Activated T-cell treated with anti-CD3 and anti-CD28 coated beads, Interleukin-2, amount 50 U/mL, for 4 hours (primary cell): ENCODE measurements at places on chromosomes 7 and 10.

DNA sequence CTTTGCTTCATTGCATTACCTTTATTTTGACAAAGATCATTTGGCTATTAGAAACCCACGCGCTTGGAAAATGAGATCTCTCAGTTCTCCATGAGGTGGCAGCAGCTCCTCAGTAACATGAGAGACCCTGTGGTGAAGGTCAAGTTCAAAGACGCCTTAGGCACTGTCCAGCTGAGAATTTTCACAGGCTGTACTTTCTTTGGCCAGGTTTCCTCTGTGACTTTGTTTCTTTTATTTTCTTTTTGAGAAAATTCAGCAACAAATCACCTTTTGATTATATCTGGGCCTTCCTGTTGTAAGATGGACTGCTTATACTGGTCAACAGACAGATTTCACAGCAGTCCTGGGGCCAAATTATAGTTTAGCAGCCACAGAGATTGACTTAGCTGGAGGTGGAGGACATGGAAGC, 54.5 kb downstream of the RAB18 start:
- DNase-seq = no peak

- DNase-seq = no peak
Measured at GRCh38 chr7:138460176-138460648, at the start of gene TRIM24. TSS of gene TRIM24 (plus strand) at chr7:138460259. CDS start at chr7:138460549, 290 bp downstream.

DNA sequence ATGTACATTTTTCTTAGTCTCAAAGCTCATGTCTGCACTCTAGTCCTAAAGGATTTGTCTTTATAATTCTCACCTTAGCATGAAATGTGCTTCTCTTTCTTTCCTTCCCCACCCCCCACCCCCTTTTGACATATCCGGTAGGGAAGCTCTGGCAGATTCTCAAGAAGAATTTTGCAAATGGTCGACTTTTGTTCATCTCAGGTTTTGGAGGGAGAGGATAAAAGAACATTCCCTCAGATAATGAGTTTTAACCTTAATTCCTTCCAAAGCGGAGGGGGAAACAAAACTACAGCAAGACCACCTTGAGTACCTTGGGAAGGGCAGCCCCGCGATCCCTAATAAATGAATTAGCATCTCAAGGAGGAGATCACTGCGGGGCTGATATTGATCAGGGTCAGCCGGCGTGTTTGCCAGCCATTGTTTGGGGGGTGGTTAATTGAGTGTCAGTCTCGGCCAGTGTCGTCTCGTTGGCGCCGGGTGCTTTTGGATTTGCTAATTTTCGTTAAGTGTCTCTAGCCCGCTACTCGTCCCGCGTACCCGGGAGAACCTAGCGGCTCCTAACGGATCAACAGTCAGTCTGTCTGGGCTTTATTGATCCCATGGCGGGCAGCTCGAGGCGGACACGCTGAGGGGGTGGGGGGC, 874 bp upstream of the BAMBI start:
- DNase-seq = peak; percentile 6

- no peak for DNase-seq
Measured at GRCh38 chr10:130428936-130429335, 292.7 kb downstream of the GLRX3 start.

- no peak for DNase-seq
Measured at GRCh38 chr10:61990761-61991135, 89.2 kb downstream of the ARID5B start.

DNA sequence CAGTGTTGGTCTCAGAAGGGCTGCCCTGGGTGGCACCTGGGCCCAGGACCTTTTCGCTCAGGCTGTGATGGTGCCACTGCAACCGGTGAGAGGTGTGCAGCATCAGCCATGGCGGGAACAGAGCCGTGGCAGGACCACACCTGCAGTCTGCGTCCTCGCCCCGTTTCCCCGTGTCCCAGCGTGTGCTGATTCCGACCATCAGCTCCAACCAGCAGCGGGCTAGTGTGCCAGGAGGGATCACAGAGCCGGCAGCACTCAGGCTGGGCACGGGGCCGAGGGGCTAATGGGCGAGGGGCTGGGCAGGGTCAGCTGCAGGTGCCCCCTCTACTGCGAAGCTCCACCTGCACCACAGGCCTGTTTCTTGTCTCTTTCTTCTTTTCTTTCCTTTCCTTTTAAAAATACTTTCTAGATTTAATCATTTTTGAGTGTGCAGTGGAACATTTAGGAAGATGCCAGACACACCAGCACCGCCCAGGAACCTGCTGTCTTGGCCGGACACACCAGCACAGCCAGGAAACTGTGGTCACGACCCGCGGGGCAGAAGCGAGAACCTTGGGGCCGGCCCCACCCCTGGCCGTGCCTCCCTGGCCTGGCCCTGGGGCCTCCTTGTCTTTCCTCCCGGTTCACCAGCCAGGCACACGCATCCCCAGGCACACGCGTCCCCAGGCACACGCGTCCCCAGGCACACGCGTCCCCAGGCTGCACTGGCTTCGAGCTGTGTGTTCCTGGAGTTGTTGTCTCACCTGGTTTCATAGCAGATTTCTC, 34.6 kb downstream of the ADGRA1 start:
- DNase-seq = no peak

GRCh38 chr7:149772241-149772955, 990 bp downstream of the ZNF467 start:
- DNase-seq = no peak

DNA sequence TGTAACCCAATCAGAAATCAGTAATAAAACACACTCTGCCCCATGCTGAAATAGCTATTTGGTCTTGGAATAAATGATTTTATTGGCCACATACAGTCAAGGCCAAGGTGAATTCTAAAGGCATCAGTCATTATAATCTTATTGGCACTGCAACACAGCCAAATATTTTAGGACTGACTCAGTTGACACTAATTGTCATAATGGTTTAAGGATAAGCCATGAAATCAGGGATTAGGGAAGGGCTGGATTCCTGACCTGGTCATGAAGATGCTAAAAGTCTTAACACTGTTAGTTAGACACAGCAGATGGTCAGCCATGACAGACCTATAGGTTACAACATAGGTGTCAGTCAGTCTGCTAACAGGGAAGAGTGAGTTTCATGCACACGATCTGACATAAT, 330.3 kb upstream of the NPSR1 start:
- no peak for DNase-seq

DNA sequence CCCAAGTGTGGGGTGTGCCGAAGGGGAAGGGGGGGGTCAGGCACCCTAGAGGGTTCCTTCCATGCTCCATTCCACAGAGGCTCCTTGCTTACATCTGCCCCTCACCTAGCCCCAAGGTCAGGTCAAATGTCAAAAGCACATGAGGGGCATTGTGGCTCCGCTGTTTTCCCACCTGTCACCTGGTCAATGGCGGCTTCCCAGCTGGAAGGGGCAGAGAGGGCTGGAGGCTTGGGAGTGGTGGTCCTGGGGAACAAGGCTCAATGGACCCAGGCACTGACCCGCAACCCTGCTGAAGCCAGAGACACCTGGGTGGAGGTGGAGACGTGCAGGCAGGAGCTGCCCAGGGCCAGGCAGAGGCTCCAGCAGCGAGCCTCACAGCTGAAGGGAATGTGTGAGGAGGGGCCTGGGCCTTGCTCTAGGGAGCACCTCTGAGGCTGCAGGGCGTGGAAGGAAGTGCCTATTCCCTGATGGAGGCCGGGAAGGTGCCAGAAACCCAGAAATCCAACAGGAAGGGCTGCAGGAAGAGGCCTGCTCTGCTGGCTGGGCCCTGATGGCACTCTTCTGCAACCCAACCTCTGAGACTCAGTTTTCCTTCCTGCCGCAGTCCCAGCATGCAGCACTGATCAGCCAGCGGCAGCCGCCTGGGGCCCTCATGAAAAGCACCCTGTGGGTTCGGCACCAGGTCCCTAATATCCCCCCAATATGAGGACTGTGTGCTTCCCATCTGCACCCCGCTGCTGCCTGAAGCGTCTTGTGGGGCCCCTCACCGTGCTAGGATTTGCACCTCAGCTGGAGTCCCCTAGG, 16.0 kb downstream of the RASGEF1A start:
- peak; percentile 1 for DNase-seq
